ENCODE measurements at places on chromosomes 6 and 20. TPM values are rescaled to one million over a fixed set of nuclear protein-coding genes. Genes with fewer than 3 reads are reported as not detected.

CCM2L gene
- total RNA-seq = 0.22 TPM

ILRUN gene
- 36.4 TPM for total RNA-seq

BPIFB3 gene
- total RNA-seq = not detected

FAM162B gene
- total RNA-seq = 0.11 TPM

SDC4 gene
- 107 TPM for total RNA-seq

SLC17A3 gene
- total RNA-seq = 0.86 TPM

KCNK16 gene
- not detected for total RNA-seq

HIVEP1 gene
- total RNA-seq = 11.7 TPM

MSH5 gene
- 14.2 TPM for total RNA-seq

F13A1 gene
- not detected for total RNA-seq

HSP90AB1 gene
- total RNA-seq = 1,237 TPM

LPA gene
- 0.21 TPM for total RNA-seq

ANGPT4 gene
- 0.04 TPM for total RNA-seq

DLK2 gene
- 7.0 TPM for total RNA-seq

CCDC170 gene
- total RNA-seq = 0.07 TPM

TUBB2B gene
- total RNA-seq = 16.9 TPM

BMP5 gene
- 0.01 TPM for total RNA-seq

MAS1 gene
- total RNA-seq = not detected

PRPH2 gene
- not detected for total RNA-seq

FAM135A gene
- 16.1 TPM for total RNA-seq

RSPO4 gene
- not detected for total RNA-seq

POPDC3 gene
- total RNA-seq = 21.5 TPM

HDGFL1 gene
- not detected for total RNA-seq

SLC32A1 gene
- total RNA-seq = not detected

E2F3 gene
- 11.5 TPM for total RNA-seq
